SIG-M5 (cell line): ENCODE measurements at places on chromosomes 16 and 17.

DNA sequence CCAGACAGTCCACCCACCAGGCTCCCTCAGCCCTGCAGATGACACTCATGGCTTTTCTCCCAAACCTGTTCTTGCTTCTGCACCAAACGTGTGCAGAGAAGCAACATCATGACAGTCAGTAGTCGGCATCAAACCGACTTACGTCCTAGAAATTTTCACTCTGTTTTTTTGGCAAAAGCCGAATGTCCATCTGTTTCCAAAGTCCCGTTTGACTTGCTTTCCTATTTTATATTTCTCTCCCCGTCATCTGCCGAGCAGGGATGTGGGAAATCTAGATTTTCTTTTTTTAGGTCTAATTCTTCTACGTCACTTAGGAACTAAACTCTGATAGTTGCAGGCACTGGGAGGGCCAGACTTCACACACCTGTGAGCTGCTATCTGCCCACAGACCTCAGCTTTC is 104.9 kb downstream of the RMI2 start:
- no peak for DNase-seq

DNA sequence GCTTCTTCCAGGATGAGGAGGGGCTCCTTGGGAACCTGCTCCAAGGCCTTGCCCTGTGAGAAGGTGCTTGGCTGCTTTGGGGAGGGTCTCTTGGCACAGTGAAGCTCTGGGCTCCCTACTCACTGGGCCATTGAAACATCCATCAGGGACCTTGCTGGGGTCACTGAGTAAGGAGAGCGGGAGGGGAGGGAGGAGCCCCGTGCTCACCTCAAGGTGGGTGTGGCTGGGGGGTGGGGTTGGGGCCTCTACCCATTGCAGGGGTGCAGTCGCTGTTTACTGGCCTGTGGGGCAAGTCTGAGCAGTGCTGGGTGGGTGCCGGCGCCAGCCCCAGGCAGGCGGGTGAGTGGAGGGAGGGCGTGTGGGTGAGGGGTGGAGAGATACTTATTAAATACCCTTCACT is 9.9 kb downstream of the TNS4 start:
- DNase-seq: no peak

GRCh38 chr17:30570596-30571265 is 93.5 kb downstream of the GOSR1 start:
- DNase-seq: no peak

GRCh38 chr17:74935585-74936469 is at the start of gene OTOP3:
TSS of gene OTOP3 (plus strand) at chr17:74935898. CDS start at chr17:74935922, 24 bp downstream.
- no peak for DNase-seq

DNA sequence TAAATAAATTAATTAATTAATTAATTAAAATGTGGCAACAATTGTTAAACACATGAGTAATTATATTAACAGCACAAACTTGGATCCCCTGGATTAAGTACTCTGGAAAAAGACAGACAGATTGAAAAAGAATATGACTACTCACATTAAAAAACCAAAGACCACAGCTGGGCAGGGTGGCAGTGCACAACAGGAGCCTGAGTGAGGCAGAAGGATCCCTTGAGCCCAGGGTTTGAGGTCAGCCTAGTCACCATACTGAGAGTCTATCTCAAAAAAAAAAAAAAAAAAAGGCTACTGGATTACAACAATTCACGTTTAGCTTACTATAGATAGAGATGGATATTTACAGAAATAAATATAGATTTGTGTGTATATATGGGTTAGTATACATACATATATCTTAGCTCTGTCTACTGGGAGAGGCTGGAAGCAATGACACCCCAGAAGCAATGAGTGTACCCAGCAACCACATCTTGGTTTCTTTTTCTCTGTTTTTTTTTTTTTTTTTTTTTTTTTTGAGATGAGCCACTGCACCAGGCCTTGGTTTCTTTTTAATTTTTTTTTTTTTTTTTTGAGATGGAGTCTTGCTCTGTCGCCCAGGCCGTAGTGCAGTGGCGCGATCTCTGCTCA is 10.6 kb upstream of the SUZ12 start:
- DNase-seq: no peak

DNA sequence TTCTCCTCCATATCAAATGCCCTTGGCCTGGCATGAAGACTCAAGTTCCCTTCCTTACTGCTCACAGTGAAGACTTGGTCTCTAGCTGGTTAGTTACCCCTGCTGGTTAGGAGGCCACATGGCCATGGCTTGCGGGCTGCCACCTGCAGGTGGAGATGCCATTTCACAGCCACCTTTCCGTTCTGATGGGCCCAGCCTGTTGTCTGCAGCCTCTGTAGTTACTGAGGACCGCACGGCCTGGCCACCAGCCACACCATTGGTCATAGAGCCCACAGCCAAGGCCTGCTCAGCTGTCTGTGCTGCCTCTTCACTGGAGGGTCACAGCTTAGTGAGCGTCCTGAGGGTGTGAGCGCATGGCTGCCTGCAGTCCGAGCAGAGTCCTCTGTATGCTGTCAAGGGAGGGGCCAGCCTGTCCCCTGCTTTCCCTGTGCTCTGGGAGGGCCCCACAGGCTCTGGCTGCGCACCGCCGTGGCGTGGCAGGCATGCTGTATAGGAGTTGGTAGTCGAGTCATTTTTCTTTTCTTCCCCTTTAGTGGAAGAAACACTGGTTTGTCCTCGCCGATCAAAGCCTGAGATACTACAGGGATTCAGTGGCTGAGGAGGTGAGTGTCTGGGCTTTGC is 59.2 kb downstream of the PLD6 start:
- no peak for DNase-seq

GRCh38 chr17:44222112-44222869 is 2.8 kb upstream of the UBTF start:
- no peak for DNase-seq

- DNase-seq: no peak
Measured at GRCh38 chr17:64327201-64327930, 63.3 kb downstream of the PECAM1 start.

DNA sequence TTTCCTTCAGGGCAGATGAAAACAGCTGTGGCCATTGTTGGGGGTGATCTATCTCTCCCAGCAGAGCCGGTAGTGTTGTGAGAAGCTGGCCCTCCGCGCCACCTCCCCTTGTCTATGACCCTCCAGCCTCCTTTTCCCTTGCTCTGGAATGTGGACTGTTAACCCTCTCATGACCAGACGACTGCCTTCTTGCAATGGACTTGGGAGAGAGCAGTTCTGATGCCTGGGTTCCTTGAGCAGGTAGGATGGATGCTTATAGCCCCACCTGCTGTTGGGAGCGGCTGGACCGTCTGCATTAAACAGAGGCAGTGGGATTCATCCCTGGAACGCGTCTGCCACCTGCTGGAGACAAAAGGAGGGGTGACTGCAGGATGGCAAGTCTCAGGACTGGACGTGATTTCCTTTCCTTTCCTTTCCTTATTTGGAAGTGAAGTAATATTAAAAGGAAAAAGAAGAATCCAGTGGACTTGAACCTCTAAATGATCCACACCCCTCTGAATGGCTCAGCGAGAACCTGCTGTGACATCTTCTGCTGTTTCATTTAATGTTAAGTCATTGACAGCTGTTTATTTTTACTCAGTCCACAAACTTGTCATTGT is 1.8 kb upstream of the SOST start:
- DNase-seq: no peak

DNA sequence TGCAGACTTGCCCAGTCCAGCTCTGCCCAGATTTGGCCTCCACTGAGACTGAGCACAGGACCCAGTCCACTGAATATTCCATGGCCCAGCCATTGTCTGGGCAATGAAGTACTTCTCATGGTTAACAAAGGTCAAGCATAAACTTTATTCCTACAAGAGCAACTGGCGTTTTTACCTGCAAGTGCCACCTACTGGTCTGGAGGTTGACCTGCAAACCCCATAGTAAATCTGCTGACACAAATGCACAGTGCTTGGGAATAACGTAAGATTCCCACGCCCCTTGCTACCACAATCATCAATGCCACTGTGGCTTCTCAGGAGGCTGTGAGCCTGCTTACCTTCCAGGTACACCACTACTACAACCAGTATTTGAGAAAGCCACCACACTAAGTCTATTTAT is 170.2 kb downstream of the CEP112 start:
- DNase-seq: no peak

DNA sequence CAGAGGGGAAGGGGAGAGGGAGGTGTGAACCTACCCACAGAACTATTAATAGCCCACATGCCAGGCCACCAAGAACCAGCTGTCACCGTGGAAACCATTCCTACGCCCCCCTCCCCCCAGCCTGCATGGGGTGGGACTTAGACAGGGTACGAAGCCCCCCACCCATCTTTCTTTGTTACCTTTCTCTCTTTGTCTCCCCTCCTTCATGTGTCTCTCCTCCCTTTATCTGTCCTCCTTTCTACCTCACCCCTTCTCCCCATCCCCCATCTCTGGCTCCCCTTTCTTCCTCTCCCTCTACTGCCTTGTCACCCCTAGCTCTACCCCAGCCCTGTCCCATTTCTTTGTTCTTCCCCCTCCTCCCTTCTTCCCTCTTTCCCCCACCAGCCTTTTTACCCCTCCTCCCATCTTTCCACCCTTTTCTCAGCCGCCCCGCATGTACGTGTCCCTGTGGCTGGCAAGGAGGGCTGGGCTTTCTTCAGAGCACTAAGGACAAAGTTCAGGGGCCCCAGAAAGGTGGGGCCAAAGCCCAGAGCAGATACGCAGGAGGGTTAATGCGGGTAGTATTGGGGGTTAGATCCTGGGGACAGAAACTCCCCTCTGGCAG is 8.0 kb downstream of the THRA start:
- no peak for DNase-seq

DNA sequence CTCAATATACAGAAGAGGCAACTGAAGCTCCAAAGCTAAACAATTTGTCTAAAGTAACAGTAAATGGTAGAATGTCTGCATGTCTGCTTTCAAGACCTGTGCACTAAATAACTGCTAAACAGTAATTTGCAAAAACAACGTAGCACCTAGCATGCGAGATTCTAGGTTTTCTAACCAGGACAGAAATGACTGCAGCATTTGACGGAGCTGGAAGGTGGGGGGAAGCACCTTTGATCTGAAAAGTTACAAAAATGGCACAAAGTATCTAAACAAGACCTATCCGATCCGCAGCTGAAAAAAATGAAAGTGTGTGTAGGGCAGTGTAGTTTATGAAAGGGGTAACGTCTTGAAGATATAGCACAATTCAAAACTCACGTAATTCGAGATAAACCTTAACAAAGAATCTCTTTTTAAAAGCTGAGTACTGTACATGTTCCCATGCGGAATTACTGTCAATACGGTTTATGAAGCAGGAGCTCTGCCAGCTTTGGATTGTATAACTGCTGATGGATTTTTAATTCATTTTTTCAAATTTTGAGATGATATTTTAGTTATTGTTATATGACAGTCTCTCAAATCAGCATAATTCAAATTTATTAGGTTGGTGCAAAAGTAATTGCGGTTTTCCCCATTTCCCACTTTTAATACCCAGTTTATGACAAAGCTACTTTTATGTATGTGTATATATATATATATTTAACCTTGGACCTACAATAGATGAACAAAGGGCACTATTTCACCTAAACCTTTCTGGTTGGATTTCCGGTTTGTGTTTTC is 1.2 kb upstream of the WIPI1 start:
- no peak for DNase-seq

GRCh38 chr17:80220054-80220735 is at the start of the genes SGSH and SLC26A11:
TSS of gene SGSH (minus strand) at chr17:80220333. CDS start at chr17:80220313, 20 bp downstream.
TSS of gene SLC26A11 (plus strand) at chr17:80220427. CDS start at chr17:80221561, 1,134 bp downstream.
- DNase-seq: no peak

- no peak for DNase-seq
Measured at GRCh38 chr17:7538891-7539545, 9.8 kb upstream of the TNFSF12 start.

DNA sequence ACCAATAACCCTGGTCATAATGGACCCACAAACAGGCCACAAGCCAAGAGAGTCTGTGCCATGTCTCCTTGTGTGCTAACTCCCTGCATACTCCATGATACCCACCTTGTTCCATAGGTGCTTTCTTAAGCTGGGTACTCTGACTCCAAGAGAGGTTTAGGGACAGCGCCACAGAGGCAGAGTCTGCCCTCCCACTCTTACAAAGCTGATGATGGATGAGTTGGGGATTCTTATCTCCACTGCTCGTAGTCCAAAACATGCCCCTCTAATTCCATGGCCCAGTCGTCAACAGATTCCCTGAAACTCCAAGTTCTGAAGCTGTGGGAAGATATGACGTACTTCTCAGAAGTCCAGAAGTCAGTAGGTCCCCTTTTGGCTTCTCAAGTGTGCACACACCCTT is 184.4 kb upstream of the CCL2 start:
- no peak for DNase-seq

DNA sequence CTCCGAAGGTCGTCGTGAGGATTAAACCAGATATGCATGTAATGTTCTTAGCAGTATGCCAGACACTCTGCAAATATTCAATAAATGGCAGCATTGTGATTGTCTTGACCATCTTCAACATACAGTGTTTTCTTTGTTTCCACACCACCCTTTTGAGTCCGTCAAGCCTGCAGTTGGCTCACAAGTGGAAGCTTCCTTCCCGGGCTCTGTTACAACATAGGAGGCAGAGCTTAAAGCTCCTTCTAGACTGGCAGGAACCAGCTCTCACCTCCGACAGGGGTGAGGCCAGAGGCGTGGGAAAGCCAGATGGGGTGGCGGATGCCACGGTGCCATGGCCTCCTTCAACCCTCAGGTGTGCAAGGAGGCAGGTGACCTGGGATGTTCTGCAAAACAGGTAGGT is 138.3 kb downstream of the FOXL1 start:
- DNase-seq: no peak

DNA sequence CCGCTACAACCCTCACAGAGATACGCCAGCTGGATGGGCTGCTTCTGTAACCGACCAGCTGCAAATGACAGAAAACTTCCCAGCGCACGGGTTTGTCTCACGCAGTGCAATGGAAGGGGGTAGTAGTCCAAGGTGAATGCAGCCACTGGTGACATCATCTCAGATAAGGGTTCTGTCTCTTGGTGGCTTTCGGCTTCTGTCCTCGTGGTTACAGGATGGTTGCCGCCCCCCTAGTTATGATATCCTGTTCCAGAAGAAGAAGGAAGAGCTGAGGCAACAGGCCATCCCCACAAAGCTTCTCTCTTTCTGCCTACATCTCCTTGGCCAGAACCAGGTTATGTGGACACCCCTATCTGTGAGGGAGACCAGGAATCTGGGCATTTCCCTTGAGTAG is 40.3 kb upstream of the BAHCC1 start:
- DNase-seq: no peak

GRCh38 chr17:81868674-81869220 is 2.4 kb downstream of the ARHGDIA start:
- no peak for DNase-seq
